Stimulated activated CD8-positive, alpha-beta memory T cell treated with anti-CD3 and anti-CD28 coated beads, Interleukin-4, amount 100 ng/mL, for 1 hour (primary cell): ENCODE measurements at places on chromosomes 5 and 9.

DNA sequence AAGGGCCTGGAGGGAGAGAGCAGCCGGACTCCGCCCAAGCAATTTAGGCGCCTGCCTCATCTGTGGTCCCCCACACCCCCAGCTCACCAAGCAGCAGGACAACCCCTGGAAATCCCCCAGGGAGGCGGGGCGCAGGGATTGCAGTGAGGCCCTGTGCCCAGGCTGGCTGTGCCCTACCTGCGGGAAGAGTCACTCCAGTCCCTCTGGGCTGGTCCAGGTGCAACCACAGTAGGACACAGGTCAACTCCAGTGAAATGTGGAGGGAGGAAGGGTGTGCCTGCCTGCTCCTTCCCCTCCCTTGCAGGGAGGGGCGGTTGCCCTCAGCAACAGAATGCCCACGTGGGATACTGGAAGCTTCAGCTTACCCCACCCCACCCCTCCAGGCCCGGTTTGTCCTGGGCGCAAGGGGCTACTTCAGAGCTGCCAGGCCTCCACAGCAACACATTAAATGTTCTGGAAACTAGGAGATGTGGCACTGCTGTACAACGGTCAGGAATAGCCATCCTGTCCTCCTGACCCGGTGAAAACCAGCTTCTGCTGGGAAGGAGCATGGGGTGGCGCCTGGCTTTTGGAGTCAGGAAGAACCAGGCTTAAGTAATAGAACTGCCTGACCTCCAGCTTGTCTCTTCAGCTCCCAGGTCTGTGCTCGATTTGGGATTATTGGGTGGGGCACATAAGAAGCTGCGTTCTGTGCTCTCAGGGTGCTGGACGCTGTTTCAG lies 22.5 kb downstream of the ABO start:
- no peak for DNase-seq

DNA sequence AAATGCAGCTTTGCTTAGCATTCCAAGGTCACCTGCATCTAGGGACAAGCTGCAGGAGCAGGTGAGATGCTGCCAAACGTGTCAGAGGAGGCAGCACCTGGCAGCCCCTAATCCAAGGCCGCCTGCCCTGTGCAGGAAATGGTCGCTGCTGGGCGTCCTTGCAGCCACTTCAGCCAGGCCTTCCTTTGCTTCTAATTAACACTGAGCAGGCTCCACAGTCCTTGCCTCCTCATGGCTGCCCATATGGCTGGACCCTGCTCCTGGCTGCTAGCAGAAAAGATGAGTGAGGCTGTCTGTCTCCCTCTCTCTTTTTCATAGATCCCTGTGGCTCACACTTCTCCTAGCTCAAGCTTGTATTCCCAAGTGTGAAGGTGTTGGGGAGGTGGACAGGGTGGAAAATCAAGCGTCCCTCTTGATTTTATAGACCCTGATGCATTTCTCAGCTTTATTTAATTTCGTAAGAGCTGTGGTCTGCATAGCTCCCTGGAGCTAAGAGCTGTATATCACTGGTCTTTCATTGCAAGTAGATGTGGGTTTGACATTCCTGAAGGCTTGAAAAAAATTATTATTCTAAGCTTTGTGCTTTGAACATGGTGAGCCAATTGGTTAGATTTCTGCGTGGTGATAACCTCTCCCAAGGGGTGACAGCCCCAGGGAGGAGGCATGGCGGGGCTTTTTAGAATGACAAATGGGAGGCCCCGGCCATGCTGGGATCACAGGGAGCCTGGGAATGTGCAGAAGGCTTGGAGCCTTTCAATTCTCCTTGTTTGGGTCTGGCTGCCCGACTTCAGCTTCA lies 193.8 kb downstream of the SLIT3 start:
- no peak for DNase-seq

DNA sequence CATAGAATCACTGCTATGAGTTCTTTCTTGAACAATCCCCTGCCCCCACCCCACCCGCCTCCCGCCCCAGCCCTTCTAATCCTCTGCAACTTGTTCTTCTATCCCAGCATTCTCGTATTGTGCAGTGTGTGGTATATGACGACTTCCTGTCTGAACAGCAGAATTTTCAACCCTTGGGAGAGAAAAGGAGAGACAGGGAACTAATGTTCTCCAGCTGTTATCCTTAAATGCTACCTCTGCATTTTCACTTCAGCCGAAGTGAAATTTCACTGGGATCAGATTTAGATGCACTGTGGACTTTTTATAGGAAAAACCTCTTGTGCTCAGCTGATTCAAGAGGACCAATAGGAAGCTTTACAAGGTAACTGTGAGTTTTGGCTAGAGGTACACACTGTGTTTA lies 2.2 kb downstream of the FBXL7 start:
- no peak for DNase-seq

- no peak for DNase-seq
Observed at GRCh38 chr9:19754921-19755320, 33.9 kb downstream of the SLC24A2 start.

DNA sequence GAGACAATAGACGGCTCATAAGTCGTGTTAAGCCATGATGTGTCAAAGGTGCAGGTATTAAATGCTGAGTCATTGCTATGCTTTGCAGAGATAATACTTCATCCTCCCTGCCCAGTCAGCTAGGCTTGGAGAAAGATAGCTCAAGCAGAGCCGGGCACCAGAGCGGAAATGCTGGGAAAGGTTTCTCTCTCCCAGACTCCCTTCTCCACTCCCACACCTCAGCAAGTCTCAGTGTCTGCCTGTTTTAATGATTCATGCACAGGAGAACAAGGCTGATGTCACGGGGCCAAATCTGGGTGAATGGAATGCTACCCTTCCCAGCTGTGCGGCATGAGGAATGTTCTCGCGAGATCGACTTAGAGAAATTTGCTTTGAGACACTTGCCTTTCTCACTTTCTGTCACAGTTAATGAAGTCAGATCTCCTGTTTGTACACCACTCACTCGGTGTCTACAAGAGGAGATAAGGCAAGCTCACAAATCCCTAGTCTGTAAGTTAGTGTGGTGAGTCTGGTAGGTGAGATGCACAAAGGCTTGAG lies 204.4 kb downstream of the EFNA5 start:
- DNase-seq: no peak

GRCh38 chr9:109304347-109304746 lies 16.5 kb downstream of the EPB41L4B start:
- no peak for DNase-seq

DNA sequence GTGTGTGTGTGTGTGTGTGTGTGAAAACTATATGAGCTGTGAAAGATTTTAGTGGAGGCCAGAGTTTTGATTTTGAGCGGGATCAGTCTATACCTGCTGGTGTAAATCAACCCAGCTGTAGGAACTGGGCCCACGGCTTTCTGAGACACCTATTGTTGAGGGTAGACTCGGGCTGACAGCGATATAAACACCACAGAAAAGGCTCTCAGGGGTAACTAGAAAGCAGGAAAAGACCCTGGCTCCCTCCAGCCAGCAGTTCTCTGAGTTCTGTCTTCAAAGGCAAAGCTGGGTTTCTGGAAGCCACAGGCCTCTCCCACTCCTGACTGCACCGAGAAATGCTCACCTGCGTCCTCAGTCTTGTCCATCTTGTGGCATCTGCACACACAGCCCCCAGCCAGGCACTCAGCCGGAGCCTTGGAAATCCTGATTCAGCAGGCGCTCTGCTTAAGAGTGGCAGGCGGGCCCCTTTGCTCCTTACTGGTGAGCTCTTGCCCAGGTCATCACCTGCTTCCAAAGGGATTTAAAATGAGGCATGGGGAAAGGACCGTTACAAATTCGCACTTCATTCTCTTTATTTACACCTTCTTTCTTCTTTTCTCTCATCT lies 223.3 kb downstream of the NDUFS4 start:
- DNase-seq: no peak

GRCh38 chr5:147426640-147427327 lies 83.1 kb downstream of the DPYSL3 start:
- DNase-seq: no peak

DNA sequence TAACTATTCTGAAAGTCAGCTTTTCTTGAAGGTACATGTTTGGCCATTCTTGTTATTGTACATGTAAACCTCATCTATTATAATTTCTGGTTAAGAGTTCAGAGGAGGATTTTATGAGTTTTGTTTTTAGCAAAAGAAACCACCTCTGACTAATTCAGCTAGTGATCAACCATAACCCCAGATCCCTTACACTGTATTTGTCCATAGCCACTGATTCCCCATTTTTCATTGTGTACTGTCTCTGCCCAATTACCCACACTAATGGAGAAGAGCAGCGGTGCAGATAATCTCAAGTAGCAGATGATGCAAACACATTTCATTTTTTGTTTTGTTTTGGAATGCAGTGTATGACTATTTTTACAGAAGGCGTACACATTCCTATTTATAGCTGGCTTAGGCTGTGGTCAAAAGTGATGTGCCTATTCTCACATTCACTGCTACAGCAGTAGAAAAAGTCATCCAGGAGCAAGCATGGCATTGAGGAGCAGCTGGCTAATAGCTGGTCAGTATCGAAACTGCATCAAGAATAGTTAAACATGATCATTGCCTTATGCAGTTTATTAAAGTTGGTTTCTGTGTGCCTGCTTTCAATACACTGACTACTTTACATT lies 988.3 kb downstream of the DTWD2 start:
- no peak for DNase-seq

DNA sequence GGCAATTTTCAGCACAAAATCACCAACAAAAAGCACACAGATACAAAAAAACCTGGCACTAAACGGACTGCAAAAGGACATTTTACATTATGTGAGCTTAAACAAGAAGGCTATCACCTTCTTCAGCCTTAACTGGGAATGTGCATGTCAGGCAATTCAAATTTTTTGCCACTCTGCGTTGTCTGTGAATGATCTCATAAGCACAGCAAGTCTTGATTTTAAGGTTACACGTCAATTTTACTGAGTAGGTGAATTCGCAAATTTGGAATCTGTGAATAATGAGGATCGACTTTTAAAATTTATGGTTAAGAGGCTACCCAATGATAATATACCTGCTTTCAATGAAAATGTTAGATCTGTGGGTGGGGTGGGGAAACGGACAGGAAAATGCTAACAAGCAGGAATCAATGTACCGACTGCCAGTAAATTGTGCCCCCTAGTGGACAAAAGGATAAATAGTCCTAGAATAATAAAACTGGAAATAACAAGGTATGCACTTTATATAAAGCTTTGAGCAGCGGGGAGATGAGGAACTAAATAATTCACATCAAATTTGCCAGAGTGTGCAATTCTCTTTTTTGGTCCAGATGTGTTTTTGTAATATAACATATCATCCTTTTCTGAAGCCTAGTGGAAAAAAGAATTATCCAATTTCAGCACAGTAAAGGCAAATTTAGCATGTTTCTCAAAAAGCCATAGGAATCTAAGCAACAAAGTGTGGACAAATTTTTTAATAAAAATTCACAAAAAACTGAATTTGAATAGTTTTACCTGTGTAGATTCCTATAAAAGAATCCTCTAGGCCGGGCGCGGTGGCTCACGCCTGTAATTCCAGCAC lies 20.5 kb downstream of the EQTN start:
- DNase-seq: no peak

DNA sequence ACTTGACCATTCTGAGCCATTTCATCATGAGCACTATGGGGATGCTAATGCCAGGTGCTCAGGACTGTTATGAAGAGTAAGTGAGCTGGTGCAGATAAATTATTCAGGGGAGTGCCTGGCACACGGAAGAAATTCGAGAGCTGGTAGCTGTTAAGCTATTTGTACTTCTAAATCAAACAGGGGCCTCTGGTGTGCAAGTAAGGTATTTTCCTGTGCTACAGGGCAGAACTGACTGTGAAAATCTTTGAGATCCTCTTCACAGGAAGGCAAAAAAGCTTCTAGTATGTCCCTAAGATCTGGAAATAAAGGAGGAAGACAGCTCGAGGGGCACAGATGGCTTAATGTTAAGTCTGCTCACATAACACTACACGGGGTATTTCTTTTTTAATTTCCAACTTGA lies 106.3 kb upstream of the SPOCK1 start:
- DNase-seq: no peak
